ENCODE measurements at places on chromosomes 12 and 14.

GRCh38 chr14:53346988-53347387 is 193.9 kb upstream of the DDHD1 start:
- DNase-seq, result no peak

- no peak for DNase-seq
These were observed 40.3 kb downstream of the CMKLR1 start for GRCh38 chr12:108298761-108299275.

- DNase-seq, result no peak
These were observed 615 bp downstream of the DDX51 start for GRCh38 chr12:132143336-132144071.

GRCh38 chr12:52704464-52704863 is 1.1 kb upstream of the KRT77 start:
- DNase-seq, result no peak

DNA sequence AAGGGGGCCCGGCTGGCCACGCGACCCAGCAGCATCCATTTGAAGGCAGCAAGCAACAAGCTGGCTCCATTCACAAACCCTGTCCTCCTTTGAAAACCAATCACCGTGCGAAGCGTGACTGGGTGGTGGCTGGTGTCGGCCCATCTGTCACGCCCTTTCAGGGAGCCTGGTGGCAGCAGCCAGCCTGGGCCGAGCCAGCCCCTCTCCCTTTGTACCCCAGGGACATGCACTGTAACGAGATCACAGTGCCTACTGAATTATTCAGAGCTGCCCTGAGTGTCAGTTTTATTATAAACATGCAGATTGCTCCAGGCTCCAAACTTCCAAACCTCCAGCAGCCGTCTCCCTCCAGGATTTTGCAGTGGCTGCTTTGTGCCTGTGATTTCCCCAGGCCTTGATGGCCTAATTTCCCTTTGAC is 22.3 kb upstream of the CTDSP2 start:
- DNase-seq, result peak; percentile 82

DNA sequence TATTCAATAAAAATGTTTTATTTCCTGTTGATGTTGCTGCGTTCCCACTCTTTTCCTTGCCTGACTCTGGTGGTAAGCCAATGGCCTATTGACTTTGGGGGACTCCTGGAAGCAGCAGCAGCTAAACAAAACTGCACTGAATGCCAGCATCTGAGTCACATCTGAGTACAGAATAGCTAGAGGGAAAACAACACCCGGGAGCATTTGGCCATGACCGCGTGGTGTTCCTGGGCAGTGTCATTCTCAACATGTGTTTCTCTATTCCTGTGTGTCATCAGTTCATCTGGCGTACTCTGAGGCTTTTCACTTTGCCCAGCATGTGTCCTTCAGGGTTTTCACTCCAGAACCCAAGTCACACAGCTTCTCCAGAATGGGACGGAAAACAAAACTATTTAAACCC is 238.8 kb downstream of the PAWR start:
- no peak for DNase-seq

- DNase-seq, result no peak
These were observed 142.1 kb downstream of the DYRK2 start for GRCh38 chr12:67790660-67791059.

GRCh38 chr12:45969084-45969483 is 21.3 kb downstream of the SCAF11 start:
- DNase-seq, result no peak

DNA sequence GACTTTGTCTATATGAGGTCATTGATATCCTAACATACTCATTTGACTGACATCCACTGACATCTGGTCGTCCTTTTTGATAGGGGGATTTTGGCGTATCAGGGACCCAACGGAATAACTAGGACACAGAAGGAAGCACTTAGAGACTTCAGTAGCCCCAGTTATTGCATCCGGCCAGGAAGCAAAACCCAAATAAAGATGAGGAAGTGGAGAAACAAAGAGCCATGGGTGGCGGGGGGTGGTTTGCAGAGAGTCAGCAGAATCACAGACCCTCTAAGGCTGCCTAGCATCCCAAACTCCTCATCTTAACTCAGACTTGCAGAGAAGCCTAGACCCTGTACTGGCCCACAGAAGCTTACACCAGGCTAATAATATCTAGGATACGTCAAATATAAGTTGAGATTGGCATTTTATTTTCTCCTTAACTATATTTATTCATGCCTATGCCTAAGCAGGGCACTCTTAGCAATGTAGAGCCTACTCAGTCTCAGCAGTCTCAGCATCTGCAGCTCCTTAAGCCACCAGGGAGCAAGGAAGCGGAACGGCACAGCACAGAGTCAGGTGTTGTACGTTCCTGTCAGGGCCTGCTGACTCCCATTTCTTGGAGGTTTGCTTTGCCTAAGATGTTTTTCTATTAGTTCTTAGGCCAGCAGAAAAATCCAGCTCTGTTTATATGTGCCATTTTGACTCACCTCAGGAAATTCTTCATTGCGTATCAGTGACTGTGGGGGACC is 45.1 kb downstream of the KCNA1 start:
- DNase-seq, result no peak

DNA sequence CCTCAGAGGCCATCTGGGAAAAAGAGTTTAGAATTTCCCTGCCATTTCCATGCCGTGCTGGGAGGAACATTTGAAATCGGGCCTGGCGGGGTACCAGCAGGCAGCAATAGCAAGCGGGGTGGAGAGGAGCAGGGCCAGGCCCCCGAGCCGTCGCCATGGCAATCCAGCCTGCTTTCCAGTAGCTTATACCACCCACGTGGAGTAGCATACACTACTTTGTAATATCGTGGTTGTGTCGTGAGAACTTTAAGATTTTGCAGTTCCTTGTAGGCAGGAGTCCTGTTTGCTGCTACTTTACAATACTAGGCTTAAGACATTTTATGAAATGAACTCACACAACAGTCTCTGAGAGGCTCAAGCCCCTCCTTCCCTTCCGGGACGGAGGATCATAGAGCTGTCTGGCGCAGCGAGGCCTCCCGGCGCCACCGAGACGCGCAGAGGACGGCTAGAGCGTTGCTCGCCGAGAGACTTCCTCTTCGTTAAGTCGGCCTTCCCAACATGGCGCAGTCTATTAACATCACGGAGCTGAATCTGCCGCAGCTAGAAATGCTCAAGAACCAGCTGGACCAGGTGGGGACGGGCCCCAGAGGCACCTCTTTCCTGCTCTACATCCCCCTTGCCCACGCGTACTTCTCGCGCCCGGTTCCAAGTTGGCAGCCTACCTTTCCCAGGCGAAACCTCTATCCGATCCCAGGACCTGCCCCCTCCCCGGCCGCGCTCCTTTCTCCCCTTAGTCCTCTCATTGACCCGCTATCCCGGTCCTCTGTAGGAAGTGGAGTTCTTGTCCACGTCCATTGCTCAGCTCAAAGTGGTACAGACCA is at the start of gene PFDN5:
Gene PFDN5, plus strand, starts transcription at position 473 of the 821 bp plus-strand sequence. Its CDS starts 26 bp downstream, at position 499.
- DNase-seq, result peak; percentile 66

DNA sequence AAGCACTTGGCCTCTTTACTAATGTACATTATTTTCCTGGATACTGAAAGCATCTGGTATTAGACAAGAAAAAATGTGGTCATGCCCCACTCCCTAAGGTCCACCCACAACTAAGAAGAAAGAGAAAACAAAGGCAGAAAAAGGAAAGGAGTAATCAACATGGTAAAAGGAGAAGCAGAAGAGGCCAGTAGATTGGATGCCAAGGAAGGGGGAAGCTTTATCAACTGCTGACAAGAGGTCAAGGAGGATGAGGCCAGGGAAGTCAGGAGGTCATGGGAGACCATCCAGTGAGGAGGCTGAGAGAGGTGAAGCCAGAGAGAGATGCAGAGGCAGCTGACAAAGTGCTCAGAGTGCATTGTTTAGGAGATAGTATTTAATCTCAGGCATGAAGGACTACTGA is 383.5 kb downstream of the ZFP36L1 start:
- no peak for DNase-seq

DNA sequence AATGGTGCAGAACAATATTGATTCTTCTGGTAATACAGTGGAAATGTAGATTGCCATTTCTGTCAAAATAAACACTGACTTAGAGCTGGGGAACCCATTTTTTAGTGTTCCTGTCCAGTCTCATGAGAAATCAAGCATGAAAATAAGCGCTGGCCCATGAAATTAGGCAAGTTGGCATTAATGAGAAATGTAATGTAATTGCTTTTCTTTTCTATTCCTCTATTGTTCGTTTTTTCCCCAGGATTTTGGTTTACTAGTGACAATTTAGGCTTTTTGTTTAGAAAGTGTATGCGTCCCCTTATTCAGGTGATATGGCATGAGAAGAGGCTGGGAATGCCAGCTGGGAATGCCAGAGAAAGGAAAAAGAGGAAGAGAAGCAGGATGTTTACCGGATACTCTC is 64.4 kb upstream of the KICS2 start:
- no peak for DNase-seq

GRCh38 chr12:47411966-47412365 is 293.9 kb downstream of the RPAP3 start:
- DNase-seq, result no peak

GRCh38 chr14:96148631-96149030 is 56.0 kb upstream of the BDKRB2 start:
- no peak for DNase-seq

DNA sequence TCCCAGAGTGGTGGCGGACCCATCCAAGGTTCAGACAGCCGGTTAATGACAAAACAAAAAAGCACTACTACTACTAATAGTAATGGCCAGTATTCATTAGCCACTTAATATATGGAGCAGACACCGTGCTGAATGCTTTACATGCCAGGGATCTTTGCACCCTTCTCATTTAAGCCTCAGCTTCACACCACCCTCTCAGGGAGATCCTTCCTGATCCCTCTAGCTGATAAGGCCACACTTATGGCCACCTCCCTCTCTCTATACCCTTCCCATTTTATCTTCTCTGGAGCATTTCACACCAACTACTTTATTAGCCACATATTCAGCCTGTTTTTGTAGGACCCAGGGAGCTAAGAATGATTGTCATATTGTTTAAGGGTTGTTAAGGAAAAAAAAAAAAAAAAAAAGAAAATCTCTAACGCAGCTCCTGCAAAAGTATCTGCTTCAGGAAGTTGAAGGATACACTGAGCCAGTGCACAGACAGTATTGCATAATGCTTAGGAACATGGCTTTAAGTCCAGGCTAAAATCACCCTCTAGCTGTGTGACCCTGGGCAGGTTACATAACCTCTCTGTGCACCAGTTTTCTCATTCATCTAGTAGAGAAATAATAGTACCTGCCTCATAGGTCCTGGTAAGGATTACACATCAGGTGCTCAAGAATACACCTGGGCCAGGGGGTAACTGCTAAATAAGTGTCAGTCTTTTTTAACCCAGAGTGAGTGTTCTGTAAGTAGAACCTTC is 29.4 kb downstream of the NUAK1 start:
- DNase-seq, result no peak

DNA sequence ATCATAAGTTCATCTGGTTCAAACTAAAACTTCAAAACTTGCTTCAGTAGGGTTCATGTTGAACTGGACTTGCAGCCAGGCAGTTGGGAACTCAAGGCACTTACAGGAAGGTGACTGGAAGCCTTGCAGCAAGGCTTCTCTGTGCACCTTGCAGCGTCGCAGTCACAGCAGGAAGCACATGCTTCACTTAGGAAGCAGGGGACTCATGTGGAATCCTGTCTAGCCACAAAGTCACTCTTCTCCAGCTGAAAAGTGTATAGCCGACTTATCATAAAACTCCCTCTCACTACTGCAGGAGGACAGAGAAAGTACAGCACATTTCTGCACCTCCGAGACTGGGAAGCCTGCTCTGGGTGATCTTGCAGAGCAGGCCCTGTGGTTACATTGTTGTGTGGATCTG is 114.0 kb upstream of the PRB2 start:
- DNase-seq, result no peak

GRCh38 chr12:67929384-67929772 is 59.9 kb upstream of the IFNG-AS1 start:
- DNase-seq, result no peak

Data from DMS 273 treated with DMSO at 0.1 percent for 48 hours (cell line).